ENCODE measurements at places on chromosomes 11 and 22. TPM values are rescaled to one million over a fixed set of nuclear protein-coding genes. Genes with fewer than 3 reads are reported as not detected.

DNA sequence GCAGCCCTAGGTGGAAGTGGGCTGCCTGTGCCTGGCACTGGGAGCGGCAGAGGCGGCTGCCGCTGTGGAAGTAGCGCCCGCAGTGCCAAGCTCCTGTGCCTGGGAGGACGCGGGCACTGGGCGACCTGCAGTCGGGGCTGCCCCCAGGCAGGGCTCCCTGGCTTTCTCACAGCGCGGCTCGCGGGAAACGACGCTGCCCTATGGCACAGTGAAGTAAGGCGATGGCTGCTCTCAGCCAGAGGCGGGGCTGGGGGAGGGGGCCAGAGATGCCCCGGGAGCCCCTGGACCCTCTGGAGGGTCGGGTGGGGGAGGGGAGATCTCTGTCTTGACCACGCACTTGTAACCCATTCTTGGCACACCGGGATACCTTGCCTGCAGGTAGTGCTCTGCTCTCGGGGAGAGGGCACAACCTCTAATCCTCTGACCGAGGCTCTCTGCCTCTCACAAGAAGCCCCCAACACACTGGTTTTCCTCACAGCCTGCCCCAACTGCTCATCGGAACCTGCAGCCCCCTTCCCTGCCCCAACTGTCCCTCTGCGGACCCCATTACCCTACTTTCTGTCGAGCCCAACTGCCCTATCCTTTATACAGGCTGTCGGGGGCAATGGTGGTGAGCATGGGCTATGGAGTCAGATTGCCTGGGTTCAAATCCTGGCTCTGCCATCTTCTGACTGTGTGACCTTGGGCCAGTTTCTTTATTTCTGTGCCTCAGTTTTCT, 32.2 kb upstream of the TRIM29 start:
- H3K27me3 ChIP-seq: peaks cover 54% of the 10 kb centered on the region
- H3K4me3 ChIP-seq: no peak overlapping the region
- no peaks in the 10 kb centered on the region for H3K4me1 ChIP-seq

DNA sequence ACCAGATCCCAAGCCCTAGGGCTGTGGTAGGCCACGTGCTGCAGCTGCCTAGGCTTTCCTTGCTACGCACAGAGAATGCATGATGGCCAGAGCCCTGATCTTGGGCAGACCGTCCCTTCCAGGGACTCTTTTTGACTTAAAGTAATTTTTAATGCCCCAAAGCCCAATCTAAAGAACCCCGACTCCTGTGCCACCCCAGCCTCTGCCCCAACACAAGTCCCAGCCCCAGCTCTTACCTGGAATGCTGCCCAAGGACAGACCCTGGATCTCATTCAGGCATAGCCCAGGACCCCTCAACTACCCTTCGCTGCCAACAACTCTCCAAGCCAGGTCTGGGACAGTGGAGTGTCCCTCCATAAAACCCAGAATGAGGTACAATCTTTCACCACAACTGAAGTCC, 211.7 kb upstream of the B3GAT1 start:
- H3K27me3 ChIP-seq: no peaks in the 10 kb centered on the region
- DNase-seq: no peak
- no peak overlapping the region for H3K27ac ChIP-seq
- H3K4me3 ChIP-seq: no peak overlapping the region
- H3K36me3 ChIP-seq: no peaks in the 10 kb centered on the region
- H3K4me1 ChIP-seq: no peaks in the 10 kb centered on the region

DNA sequence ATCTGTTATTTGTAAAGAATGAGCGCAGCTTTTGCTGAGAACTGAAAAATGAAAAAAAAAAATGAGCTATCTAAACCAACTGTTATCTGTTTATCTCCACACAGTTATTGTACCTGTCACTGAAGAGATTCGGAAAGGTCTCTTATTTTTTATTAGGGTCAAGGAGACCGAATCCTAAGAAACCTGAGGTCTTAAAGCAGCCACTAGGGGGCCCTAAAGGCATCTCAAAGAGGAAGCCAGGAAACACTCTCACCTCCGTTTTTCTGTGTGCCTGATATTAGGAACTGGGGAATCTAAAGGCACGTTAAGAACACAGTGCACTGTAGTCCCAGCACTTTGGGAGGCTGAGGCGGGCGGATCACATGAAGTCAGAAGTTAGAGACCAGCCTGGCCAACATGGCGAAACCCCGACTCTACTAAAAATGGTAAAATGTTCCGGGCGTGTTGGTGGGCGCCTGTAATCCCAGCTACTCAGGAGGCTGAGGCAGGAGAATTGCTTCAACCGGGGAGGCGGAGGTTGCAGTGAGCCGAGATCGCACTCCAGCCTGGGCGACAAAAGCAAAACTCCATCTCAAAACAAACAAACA, 3.5 kb upstream of the LARGE1 start:
- no peak overlapping the region for H3K4me3 ChIP-seq
- no peak overlapping the region for H3K27ac ChIP-seq
- peaks cover 2% of the 10 kb centered on the region for H3K27me3 ChIP-seq
- H3K36me3 ChIP-seq: no peaks in the 10 kb centered on the region
- no peaks in the 10 kb centered on the region for H3K4me1 ChIP-seq
- peak; percentile 74 for DNase-seq

GRCh38 chr11:74018331-74019005, 9.6 kb upstream of the UCP3 start:
- H3K4me1 ChIP-seq: peaks cover 17% of the 10 kb centered on the region
- peak overlapping the region; percentile 33 for H3K27ac ChIP-seq
- peak; percentile 87 for DNase-seq
- H3K27me3 ChIP-seq: no peaks in the 10 kb centered on the region
- peaks cover 10% of the 10 kb centered on the region for H3K36me3 ChIP-seq

- H3K4me3 ChIP-seq: no peak overlapping the region
- DNase-seq: peak; percentile 1
- no peak overlapping the region for H3K27ac ChIP-seq
- no peaks in the 10 kb centered on the region for H3K4me1 ChIP-seq
- peaks cover 6% of the 10 kb centered on the region for H3K27me3 ChIP-seq
Observed at GRCh38 chr11:129785383-129786111, 30.1 kb upstream of the TMEM45B start.

- H3K4me3 ChIP-seq: no peak overlapping the region
- no peak overlapping the region for H3K27ac ChIP-seq
- H3K4me1 ChIP-seq: peaks cover 3% of the 10 kb centered on the region
- no peaks in the 10 kb centered on the region for H3K36me3 ChIP-seq
- DNase-seq: no peak
- no peaks in the 10 kb centered on the region for H3K27me3 ChIP-seq
Observed at GRCh38 chr11:33656768-33657167, 43.9 kb downstream of the C11orf91 start.

SERPING1 gene
- total RNA-seq: 2.0 TPM

POU2AF1 gene
- total RNA-seq: not detected

Data from IMR-90 (cell line).